ENCODE measurements at places on chromosomes 4 and X.

DNA sequence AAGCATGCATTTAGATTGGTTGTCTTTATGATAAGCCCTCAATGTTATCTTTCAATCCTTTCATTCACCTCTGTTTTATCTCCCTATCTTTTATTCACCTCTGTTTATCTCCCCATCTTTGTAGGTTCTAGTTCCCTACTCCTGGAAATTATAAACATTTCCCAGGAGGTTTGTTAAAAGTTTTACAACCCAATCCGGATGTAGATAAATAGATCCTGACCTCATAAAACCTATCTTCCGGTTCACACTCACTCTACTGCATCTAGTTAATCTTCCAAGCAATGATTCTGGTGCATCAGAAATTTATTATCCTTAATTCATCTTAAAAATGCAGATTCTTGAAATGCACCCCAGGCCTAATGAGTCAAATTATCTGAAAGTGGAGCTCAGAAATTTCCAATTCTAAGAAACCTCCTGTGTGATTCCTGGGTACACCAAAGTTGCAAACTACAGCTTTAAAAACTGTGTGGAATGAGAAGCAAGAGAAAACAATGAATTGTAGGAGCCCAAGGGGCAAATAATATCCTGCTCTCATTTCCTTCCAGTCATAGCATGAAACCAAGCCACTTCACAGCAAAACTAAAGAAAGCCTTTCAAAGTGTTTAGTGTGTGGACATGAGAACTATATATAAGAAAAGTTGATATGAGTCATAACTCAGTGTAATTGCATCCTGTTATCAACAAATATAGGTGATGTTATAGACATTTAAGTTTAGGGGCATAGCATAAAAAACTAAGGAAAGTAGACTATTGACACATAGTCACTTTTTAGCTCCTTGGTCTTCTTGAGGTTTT is 51.1 kb upstream of the UGT8 start:
- no peak for DNase-seq

DNA sequence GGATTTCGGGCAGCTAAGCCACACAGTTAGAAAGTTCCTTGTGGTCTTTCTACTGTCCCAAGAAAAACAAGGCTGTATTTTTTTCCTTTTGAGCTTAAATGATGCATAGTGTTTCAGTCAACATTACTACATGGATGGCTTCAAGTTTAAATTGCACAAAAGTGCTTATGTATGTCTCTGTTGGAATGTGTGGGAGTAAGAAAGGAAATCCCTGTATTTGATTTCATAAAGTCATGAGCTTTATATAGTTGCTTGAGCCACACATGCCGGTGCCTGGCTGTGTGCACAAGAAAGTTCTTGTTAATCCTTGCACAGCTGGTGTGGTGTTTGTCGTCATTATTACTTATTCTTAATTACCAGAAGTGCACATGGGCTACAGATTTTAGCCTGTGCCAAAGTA is 262.2 kb downstream of the ARHGAP10 start:
- DNase-seq, result no peak

GRCh38 chrX:39974270-39974669 is 123.5 kb downstream of the BCOR start:
- DNase-seq, result no peak

DNA sequence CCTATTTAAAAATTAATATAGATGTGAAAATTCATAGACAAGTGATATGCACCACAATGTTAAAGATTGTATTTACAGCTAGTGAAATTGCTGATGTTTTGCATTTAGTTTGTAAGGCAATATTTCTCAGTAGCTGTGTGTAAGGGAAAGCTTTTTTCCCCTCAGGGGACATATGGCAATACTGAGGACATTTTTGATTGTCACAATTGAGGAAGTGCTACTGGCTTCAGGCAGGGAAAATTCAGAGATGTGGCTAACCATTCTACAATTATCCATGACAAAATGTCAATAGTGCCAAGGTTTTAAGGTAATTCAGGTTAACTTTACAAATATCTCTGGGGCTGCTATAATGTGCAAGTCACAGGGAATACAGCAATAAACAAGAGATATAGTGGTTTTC is 66.1 kb upstream of the IL15 start:
- no peak for DNase-seq

- peak; percentile 16 for DNase-seq
Measured at GRCh38 chr4:68180849-68181526, 51.3 kb upstream of the TMPRSS11F start.

DNA sequence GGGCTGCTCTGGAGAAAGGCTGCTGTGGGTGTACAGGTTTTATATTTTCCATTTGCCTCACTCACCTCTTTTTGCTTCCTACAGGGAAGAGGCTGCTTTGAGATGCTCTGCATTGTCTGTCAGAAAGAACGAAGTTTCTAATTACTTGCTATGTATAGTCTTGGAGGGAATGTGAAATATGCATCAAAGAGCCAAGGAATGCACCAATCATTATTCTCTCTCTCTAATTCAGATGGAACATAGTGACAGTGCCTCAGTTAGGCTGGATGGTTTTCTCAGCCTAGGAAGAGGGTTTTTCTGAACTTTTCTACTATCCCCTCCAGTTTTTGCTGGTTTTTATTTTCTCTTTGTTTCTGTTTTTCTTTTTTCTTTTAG is 106.8 kb upstream of the SLC4A4 start:
- no peak for DNase-seq

DNA sequence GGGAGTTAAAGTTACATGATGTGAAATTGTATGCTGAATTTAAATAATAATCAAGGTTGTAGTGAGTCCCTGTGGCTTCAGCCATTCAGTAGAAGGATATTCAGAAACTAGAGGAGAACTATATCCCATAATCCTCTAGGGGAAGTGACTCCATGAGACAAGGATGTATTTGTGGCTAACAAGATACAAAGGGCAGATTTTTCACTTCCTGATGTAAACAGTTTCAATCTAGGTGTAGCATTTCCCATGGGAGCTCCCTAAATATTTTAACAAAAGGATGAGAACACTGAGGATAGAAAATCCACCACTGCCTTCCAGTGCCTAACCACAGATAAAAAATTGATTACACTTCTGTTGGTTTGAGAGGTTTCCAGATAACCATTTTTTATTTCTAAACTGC is 435.4 kb upstream of the TENM3 start:
- DNase-seq, result no peak

GRCh38 chrX:154370300-154371016 is 4.0 kb downstream of the FLNA start:
- DNase-seq, result no peak

- no peak for DNase-seq
Measured at GRCh38 chr4:140254651-140255299, 100.8 kb upstream of the MAML3 start.

GRCh38 chrX:25096522-25097045 is 80.8 kb upstream of the ARX start:
- no peak for DNase-seq

- no peak for DNase-seq
Measured at GRCh38 chr4:127780598-127780997, 1.5 kb upstream of the HSPA4L start.

GRCh38 chrX:49257074-49257790 is 7.3 kb downstream of the FOXP3 start:
- DNase-seq, result no peak

GRCh38 chrX:75276666-75277065 is 2.8 kb downstream of the UPRT start:
- no peak for DNase-seq

- DNase-seq, result no peak
Measured at GRCh38 chrX:149837639-149838038, 43.3 kb upstream of the MAGEA8 start.

- no peak for DNase-seq
Measured at GRCh38 chr4:81453024-81453423, 18.7 kb downstream of the RASGEF1B start.
